B cell (primary cell): ENCODE measurements at places on chromosomes 16 and 17. TPM values are rescaled to one million over a fixed set of nuclear protein-coding genes. Genes with fewer than 3 reads are reported as not detected.

DNA sequence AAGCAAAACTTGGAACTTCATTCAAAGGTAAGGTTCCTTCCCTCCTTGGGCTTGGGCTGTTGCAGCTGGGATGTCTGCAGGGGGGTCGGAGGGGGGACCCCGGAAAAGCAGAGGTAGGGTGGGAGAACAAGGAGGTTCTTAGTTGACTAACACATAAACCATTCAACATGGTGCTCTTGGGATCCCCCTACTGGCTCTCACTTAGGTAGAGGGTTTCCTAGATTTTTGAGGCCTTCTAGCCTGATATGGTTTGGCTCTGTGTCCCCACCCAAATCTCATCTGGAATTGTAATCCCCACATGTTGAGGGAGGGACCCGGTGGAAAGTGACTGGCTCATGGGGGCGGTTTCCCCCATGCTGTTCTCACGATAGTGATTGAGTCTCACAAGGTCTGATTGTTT is 93.9 kb downstream of the RGS9 start:
- H3K27ac ChIP-seq: no peak overlapping the region
- H3K36me3 ChIP-seq: no peaks in the 10 kb centered on the region
- DNase-seq: no peak
- H3K4me3 ChIP-seq: no peak overlapping the region
- H3K27me3 ChIP-seq: no peaks in the 10 kb centered on the region

GRCh38 chr16:80346111-80346632 is 194.6 kb upstream of the DYNLRB2 start:
- no peak overlapping the region for H3K27ac ChIP-seq
- no peaks in the 10 kb centered on the region for H3K36me3 ChIP-seq
- no peaks in the 10 kb centered on the region for H3K27me3 ChIP-seq
- no peak overlapping the region for H3K4me3 ChIP-seq

- H3K27ac ChIP-seq: peak overlapping the region; percentile 66
- DNase-seq: peak; percentile 72
- H3K27me3 ChIP-seq: no peaks in the 10 kb centered on the region
- no peaks in the 10 kb centered on the region for H3K36me3 ChIP-seq
- H3K4me3 ChIP-seq: no peak overlapping the region
These were observed 2.3 kb upstream of the PHF12 start for GRCh38 chr17:28953444-28954118.

- no peak overlapping the region for H3K4me3 ChIP-seq
- no peaks in the 10 kb centered on the region for H3K36me3 ChIP-seq
- no peak overlapping the region for H3K27ac ChIP-seq
- H3K4me1 ChIP-seq: peaks cover under 1% of the 10 kb centered on the region
These were observed 7.4 kb downstream of the SSTR2 start for GRCh38 chr17:73172252-73172651.

GRCh38 chr17:63838631-63839171 is 3.8 kb downstream of the SMARCD2 start:
- peak; percentile 15 for DNase-seq
- H3K4me3 ChIP-seq: no peak overlapping the region
- peaks cover 54% of the 10 kb centered on the region for H3K4me1 ChIP-seq
- peak overlapping the region; percentile 11 for H3K27ac ChIP-seq
- H3K36me3 ChIP-seq: peaks cover 40% of the 10 kb centered on the region

GRCh38 chr17:37693328-37693727 is 50.1 kb upstream of the DDX52 start:
- H3K27ac ChIP-seq: no peak overlapping the region
- peaks cover 6% of the 10 kb centered on the region for H3K27me3 ChIP-seq
- no peaks in the 10 kb centered on the region for H3K36me3 ChIP-seq
- no peak for DNase-seq
- H3K4me3 ChIP-seq: no peak overlapping the region
- no peaks in the 10 kb centered on the region for H3K4me1 ChIP-seq

- H3K4me1 ChIP-seq: no peaks in the 10 kb centered on the region
- no peak overlapping the region for H3K4me3 ChIP-seq
- H3K27me3 ChIP-seq: no peaks in the 10 kb centered on the region
- H3K36me3 ChIP-seq: no peaks in the 10 kb centered on the region
These were observed 119.4 kb downstream of the FOXL1 start for GRCh38 chr16:86697715-86698114.

GRCh38 chr17:55421179-55421934 is at the start of gene MMD:
TSS of gene MMD (minus strand) at chr17:55421835. CDS start at chr17:55421695, 140 bp downstream.
- peak within 1 kb of the TSS; percentile 93 for H3K27ac ChIP-seq
- DNase-seq: no peak
- no peaks in the 10 kb centered on the region for H3K36me3 ChIP-seq
- peaks cover 47% of the 10 kb centered on the region for H3K4me1 ChIP-seq
- H3K27me3 ChIP-seq: no peaks in the 10 kb centered on the region

DNA sequence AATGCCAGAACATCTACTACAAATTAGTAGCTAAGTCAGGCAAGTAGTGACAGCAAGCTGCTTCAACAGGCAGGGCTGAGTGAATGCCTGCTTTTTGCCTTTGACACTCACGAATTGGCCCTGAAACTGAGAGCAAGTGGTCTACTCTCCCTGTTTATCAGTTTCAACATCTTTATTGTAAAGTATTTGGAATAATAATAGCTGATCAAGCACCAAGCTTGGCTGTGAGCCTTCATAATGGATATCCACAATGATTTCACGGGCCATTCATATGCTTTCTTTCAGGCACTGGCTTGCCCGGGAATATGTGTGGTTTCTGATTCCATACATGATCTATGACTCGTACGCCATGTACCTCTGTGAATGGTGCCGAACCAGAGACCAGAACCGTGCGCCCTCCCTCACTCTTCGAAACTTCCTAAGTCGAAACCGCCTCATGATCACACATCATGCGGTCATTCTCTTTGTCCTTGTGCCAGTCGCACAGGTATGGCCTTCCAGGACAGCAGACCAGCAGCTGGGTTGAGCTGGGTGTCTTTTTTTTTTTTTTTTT is 5.2 kb downstream of the TLCD3A start:
- H3K27ac ChIP-seq: no peak overlapping the region
- H3K4me3 ChIP-seq: no peak overlapping the region
- peaks cover 14% of the 10 kb centered on the region for H3K4me1 ChIP-seq
- no peak for DNase-seq

DNA sequence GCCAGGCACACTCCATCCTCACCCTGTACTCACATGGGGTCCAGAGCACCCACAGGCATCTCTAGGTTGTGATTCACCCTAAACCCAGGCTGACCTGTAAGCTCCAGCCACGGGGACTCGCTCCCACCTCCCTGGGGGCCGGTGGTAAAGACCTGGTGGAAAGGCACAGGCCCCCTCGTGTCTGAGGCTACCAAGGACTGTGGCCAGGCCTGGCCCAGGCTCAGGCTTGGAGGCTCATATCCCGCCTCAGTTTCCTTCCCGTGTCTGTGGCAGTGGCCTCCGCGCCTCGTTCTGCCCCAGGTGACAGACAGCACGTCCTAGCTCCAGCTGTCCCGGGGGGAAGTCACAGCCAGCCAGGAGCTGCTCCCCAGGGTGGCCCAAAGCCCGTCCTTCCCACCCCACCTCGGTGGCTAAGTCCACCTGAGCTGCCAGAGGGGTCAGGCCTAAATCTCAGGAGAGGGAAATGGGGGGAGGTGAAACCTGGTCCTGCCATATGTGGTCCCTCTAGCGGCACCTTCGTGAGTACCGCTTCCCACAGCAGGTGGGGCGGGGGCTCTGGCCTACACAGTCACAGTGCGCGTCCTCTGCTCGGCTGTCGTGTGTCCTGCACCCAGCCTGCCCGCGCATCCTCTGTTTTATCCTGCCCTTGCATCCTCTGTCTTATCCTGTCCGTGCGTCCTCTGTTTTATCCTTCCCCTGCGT is 12.6 kb downstream of the CDH15 start:
- H3K36me3 ChIP-seq: no peaks in the 10 kb centered on the region
- no peaks in the 10 kb centered on the region for H3K4me1 ChIP-seq
- no peaks in the 10 kb centered on the region for H3K27me3 ChIP-seq
- H3K27ac ChIP-seq: no peak overlapping the region

- H3K27me3 ChIP-seq: no peaks in the 10 kb centered on the region
- peak; percentile 75 for DNase-seq
- H3K4me1 ChIP-seq: peaks cover 15% of the 10 kb centered on the region
- H3K36me3 ChIP-seq: no peaks in the 10 kb centered on the region
- H3K27ac ChIP-seq: no peak overlapping the region
These were observed 3.8 kb upstream of the TAC4 start for GRCh38 chr17:49851387-49852291.

- no peaks in the 10 kb centered on the region for H3K36me3 ChIP-seq
- no peak for DNase-seq
- H3K4me1 ChIP-seq: no peaks in the 10 kb centered on the region
- no peak overlapping the region for H3K27ac ChIP-seq
- H3K4me3 ChIP-seq: no peak overlapping the region
- no peaks in the 10 kb centered on the region for H3K27me3 ChIP-seq
These were observed 30.2 kb downstream of the TENT4B start for GRCh38 chr16:50183316-50183715.

DNA sequence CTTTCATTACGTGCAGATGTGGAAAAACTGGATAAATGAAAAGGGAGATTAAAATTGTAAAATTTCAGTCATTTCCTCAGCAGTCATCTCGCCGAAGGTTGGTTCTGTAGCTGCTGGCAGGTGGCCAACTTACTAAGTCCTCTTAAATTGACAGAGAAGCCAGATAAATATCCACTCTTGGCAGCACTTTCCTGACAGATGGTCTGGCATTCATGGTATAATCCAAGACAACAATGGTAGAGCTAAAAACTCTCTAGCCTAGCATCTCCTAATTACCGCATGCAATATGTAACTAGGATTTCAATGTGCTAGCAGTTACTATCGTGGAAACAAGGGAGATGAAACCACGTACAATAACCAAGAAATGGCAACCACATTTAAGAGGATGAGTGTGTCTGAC is 306.3 kb downstream of the CNTNAP4 start:
- no peaks in the 10 kb centered on the region for H3K4me1 ChIP-seq
- no peaks in the 10 kb centered on the region for H3K36me3 ChIP-seq
- H3K27ac ChIP-seq: no peak overlapping the region

GRCh38 chr17:31838636-31839225 is 20.3 kb downstream of the COPRS start:
- no peaks in the 10 kb centered on the region for H3K36me3 ChIP-seq
- no peaks in the 10 kb centered on the region for H3K27me3 ChIP-seq
- H3K4me3 ChIP-seq: no peak overlapping the region
- DNase-seq: no peak

DNA sequence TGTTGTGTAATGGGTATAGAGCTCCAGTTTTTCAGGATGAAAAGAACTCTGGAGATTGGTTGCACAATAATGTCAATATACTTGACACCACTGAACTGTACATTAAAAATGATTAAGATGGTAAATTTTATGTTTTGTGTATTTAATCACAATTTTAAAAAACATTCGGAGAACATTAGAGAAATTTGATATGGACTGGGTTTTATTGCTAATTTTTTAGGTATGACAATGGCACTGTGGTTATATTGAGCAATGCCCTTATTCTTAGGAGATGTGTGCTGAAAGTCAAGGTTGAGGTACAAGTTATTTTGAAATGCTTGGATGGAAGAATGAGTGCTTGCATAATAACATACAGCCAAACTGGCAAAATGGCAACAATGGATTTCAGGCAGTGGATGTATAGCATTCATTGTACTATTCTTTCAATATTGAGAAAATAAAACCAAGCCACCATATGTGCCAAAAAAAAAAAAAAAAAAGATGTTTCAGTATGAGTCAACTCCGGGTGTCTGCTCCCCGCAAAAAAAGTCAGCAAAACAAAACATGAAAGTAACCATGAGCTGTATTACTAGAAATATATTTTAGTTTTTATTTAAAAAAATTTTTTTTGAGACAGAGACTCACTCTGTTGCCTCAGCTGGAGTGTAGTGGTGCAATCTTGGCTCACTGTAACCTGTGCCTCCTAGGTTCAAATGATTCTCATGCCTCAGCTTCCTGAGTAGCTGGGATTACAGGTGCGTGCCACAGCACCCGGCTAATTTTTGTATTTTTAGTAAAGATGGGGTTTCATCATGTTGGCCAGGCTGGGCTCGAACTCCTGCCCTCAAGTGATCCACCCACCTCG is 19.8 kb downstream of the HOXB1 start:
- H3K27ac ChIP-seq: no peak overlapping the region
- no peak for DNase-seq
- no peaks in the 10 kb centered on the region for H3K36me3 ChIP-seq
- H3K4me1 ChIP-seq: peaks cover 12% of the 10 kb centered on the region
- H3K4me3 ChIP-seq: no peak overlapping the region

GRCh38 chr16:11852092-11852809 is 909 bp upstream of the RSL1D1 start:
- H3K27ac ChIP-seq: peak overlapping the region; percentile 66
- H3K36me3 ChIP-seq: peaks cover 4% of the 10 kb centered on the region
- peak; percentile 19 for DNase-seq
- H3K4me3 ChIP-seq: peak overlapping the region; percentile 91
- H3K27me3 ChIP-seq: no peaks in the 10 kb centered on the region

- DNase-seq: no peak
- H3K36me3 ChIP-seq: peaks cover 4% of the 10 kb centered on the region
- no peaks in the 10 kb centered on the region for H3K27me3 ChIP-seq
These were observed 9.6 kb downstream of the SREBF1 start for GRCh38 chr17:17826942-17827785.

DNA sequence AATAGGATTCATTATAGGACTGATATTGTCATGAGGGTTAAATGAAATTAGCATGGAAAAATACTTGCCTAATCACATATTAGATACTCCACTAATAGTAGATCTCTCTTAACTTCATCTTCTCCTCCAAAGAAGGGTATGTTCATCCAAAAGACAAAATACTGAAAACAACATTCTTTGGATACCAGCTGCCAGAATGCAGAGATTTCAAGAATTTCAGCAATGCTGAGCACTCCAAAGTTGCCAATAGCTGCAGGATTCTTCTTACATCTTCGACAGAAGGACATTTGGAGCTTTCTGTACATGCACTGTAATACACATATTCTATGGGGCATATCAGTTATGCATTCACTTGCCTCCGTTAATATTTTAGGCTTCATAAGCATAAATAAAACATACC is 436.5 kb downstream of the HAPSTR1 start:
- no peak overlapping the region for H3K4me3 ChIP-seq
- no peaks in the 10 kb centered on the region for H3K4me1 ChIP-seq
- no peaks in the 10 kb centered on the region for H3K27me3 ChIP-seq
- no peaks in the 10 kb centered on the region for H3K36me3 ChIP-seq

- H3K4me3 ChIP-seq: no peak overlapping the region
- no peaks in the 10 kb centered on the region for H3K4me1 ChIP-seq
- no peak for DNase-seq
- H3K27ac ChIP-seq: no peak overlapping the region
- no peaks in the 10 kb centered on the region for H3K36me3 ChIP-seq
- H3K27me3 ChIP-seq: no peaks in the 10 kb centered on the region
These were observed 59.6 kb downstream of the MAP2K6 start for GRCh38 chr17:69473841-69474831.

DNA sequence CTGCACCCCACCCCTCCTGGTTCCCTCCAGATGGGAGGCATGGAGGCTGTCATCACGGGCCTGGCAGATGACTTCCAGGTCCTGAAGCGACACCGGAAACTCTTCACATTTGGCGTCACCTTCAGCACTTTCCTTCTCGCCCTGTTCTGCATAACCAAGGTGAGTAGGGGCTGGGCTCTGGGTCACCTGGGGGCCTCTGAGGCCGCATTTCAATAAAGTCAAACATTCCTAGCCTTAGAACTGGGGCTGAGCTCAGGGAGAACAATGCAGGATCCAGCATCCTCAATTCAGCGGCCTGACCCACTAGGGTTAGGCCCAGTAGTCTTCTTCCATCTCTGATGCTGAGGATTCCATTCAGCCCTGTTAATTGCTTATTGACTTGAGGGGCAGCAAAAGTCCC is 42.1 kb downstream of the SLC6A2 start:
- H3K27ac ChIP-seq: no peak overlapping the region
- no peak overlapping the region for H3K4me3 ChIP-seq
- H3K27me3 ChIP-seq: no peaks in the 10 kb centered on the region
- H3K4me1 ChIP-seq: no peaks in the 10 kb centered on the region

The YWHAE gene
- total RNA-seq: 149 and 151 TPM in 2 replicates

The IRX3 gene
- total RNA-seq: not detected in 2 replicates

The EPX gene
- total RNA-seq: not detected in 2 replicates

The NPB gene
- 0.24 and 0.44 TPM in 2 replicates for total RNA-seq

The RCVRN gene
- total RNA-seq: not detected in 2 replicates

The DHRS7C gene
- total RNA-seq: not detected in 2 replicates

The OR1A1 gene
- total RNA-seq: not detected in 2 replicates
